ENCODE measurements at places on chromosomes 5 and 9.
A peak's percentile ranks its signal among the peaks of the same experiment; 100 is the strongest.

DNA sequence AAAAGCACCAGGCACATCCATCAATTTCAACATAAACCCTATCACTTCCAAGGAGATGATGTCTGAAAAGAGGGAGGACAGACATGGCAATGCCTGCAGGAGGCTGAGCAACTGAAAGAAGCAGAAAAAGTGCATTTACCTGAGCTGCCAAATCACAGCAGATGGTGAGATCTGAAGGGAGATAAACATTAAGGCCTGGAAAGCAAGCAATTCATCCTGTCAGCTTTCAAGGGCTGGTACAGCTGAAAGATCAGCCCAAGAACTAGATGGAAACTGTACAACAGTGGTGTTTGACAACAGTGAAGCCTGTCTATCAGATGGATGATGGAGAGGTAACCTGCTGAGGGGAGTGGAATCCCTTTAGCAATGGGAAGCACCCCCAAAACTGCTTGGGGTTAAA lies 433.2 kb upstream of the ZNF608 start:
- DNase-seq, result no peak

- DNase-seq, result no peak
These were observed 410.2 kb downstream of the PSAT1 start for GRCh38 chr9:78707080-78707479.

- DNase-seq, result no peak
These were observed 20.6 kb downstream of the LIX1 start for GRCh38 chr5:97121848-97122247.

- no peak for DNase-seq
These were observed 82.1 kb downstream of the SLF1 start for GRCh38 chr5:94700592-94700991.

- DNase-seq, result no peak
These were observed 376.8 kb downstream of the EBF1 start for GRCh38 chr5:158722940-158723339.

GRCh38 chr5:2184026-2184366 lies 301.3 kb upstream of the IRX4 start:
- DNase-seq, result no peak

DNA sequence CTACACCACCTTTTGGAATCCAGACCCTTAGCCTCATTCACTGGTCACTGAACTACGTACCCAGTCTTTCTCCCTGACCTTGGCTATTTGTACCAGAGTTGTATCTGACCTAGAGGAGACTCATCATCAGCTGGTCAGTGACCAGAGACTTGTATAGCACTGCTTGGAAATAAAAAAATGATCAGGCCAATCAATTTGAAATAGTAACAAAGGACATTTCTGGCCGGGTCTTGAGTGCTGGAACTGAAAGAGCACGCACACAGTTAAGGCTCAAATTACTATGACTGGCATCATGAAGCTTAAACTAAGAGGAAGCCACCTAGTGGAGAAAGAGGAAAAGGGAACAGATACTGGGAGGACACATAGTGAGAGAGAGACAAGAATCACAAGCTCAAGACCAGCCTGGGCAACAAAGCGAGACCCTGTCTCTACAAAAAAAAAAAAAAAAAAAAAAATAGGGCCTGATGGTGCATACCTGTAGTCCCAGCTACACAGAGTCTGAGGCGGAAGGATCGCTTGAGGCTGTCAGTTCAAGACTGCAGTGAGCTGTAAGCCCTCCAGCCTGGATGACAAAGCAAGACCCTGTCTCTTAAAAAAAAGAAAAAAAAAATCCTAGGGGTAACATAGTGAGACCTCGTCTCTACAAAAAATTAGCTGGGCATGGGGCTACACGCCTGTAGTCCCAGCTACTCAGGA lies 12.8 kb upstream of the SRP19 start:
- peak; percentile 94 for DNase-seq

DNA sequence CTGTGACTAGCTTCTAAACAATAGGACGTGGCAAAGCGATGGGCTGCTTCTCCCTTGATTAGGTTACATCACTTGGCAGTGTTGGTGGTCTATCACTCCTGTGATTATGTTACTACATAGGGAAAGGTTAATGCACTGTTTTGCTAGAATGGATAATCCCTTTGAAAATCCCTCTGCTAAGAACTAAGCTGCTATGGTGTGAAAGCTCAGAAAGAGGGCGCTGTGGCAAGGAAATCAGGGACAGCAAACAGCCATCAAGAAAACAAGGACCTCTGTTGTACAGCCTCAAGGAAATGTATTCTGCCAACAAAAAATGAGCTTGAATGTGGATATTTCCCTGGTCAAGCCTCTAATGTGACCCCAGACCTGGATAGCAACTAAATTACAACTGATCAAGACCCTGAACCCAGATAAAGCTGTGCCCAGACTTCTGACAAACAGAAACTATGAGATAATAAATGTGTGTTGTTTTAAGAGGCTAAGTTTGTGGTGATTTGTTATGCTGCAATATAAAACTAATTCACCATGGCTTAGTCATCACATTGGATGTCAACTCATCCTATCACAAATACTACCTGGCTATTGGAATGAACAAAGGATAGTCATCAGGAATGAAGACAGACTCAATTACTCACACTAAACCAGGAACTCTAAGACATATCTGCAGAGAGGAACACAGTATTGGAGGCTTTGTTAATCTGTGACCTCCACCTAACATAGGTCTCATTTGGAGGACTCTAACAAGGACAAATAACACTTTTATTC lies 1215.9 kb downstream of the EFNA5 start:
- DNase-seq, result no peak

DNA sequence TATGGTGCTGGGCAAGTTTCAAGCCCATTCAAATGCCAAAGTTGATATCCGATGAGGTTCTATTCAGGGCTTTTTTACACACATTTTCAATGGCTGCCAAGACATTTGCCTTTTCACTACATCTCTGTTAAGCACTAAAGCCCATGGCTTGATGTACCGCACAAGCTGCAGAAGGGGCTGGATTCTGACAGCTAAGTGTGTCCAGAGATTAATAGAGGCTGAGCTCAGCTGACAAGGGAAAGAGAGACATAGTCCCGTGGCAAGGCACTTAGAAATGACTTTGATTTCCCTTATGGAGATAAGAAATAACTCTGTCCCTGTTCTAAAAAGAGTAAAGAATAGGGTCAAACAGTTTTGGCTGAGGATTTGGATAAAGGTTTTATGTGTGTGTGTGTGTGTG lies 198.6 kb downstream of the DMRT2 start:
- DNase-seq, result no peak

- no peak for DNase-seq
These were observed 8.1 kb upstream of the ROR2 start for GRCh38 chr9:91958174-91958573.

DNA sequence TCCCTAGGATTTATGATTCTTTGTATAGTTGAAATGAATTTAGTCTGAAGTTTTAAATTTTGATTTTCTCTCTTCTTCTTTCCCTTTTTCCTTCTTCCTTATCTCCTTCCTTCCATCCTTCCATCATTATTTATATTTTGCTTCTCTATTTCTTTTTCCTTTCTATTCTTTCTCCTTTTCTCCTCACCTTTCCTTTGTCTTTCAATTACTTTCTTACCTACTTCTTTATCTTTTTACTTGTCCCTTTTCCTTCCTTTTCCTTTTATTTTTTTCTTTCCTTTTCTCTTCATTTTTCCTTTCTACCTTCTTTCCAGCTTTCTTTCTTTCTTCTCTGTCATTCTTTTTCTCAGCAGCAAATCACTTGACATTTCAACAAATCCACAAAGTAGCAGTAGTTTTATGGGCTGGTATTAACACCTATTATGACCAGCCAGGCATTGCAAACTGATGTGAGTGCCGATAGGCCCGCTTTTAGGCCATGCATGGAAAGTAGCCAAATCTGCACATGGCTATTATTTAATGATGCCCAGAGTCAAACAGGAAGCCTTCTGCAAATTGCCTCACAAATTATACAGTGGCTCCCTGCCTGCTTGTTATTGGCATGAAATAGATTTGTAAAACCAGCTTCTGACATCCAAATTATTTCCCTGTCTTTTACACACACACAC lies 37.1 kb upstream of the NR3C1 start:
- DNase-seq, result peak; percentile 92

DNA sequence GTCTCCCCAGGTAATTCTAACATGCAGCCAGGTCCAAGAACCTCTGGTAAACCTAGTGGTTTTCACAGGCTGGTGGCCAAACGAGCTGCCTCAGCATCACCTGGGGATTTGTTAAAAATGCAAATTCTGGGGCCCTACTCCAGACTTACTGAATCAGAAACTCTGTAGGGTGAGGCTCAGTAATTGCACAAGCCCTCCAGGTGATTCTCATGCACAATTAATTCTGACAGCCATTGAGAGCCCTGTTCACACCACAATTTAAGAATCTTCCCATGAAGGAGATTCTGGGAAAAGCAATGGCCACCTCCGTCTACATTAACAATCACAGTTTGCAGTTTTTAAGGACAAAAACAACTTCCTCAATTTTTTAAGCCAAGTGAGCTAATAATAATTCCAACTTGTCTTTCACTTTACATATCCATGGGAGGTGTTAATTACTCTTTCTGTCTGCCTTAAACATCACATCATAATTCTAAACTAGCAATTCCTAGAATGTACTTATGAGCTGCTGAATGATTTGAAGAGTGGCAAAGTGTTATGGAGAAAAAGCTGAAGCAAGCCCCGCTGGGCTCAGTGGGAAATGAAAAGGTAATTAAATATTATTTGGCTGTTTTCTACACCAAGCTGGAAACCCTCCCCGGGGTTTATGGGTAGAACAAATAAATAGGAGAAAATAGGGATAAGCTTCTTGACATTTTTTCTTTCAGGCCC lies 70.0 kb downstream of the GLDC start:
- DNase-seq, result peak; percentile 94

DNA sequence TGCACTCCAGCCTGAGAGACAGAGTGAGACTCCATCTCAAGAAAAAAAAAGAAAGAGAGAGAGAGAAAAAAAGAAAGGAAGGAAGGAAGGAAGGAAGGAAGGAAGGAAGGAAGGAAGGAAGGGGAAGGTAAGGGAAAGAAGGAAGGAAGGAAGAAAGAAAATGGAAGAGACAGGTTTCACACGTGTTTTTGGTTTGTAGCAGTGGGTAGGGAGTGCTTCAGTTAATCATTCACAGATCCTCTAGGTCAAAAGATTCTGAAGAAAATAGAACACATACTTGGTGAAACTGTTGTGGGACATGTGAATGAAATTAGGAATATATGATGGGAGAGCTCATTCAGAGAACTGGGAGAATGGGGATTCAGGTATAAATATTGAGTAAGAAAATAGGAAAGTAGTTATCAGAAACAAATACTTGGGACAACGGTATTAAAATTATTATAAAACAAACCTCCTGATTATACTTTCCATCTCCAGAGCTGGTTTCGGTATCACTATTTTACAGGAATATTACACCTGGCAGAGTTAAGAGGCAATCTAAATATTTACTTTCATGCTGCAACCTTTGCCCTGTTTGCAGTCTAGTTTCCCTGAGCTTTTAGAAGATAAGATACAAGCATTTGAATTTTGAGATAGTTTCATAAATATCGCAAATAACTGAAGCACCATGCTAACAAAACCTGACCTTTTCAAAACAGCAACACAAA lies 37.2 kb downstream of the MARVELD2 start:
- DNase-seq, result no peak

DNA sequence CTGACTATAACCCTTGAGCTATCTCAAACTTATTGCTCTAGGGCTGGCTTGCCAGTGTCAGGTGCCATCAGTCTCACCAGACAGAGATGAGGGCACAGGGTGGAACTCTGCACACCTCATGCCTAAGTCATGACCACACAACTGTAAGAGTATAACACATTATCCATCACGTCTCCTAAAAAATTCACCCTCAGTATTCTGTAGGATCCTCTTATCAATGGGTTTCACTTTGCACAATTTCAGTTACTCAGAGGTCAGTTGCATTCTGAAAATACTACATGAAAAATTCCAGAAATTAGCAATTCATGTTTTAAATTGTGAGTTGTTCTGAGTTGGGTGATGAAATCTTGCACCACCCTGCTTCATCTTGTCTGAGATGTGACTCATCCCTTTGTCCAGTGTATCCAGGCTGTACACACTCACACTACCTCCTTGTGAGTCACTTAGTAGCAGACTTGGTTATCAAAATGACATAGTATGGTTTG lies 690.9 kb upstream of the CDH18 start:
- no peak for DNase-seq

GRCh38 chr9:80004714-80005113 lies 432.9 kb downstream of the TLE4 start:
- DNase-seq, result no peak
